ENCODE measurements at places on chromosomes 2 and 18.

- no peak for DNase-seq
These were observed 16.5 kb downstream of the SEPTIN10 start for GRCh38 chr2:109597283-109597682.

DNA sequence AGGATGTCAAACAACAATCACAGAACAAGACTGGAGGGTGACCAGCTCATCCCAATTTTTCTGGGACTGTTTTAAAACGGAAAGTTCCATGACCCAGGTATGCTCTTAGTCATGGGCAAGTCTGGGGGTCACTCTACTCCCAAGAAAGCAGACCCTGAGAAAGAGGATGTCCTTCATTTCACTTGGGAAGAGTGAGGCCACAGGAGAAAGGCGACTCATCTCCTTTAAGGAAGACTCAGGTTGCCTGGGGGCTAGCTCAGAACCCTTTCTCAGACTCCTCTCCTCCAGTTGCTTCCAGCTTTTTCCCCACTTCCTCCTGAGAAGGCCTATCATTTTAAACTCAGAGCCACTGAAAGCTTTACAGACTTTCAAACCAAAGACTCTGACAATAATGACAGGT, 9.3 kb downstream of the RNF152 start:
- no peak for DNase-seq

GRCh38 chr2:206054952-206055351, 31.0 kb downstream of the INO80D start:
- DNase-seq: no peak

GRCh38 chr2:45259547-45260160, 250.4 kb upstream of the SIX2 start:
- DNase-seq: no peak

DNA sequence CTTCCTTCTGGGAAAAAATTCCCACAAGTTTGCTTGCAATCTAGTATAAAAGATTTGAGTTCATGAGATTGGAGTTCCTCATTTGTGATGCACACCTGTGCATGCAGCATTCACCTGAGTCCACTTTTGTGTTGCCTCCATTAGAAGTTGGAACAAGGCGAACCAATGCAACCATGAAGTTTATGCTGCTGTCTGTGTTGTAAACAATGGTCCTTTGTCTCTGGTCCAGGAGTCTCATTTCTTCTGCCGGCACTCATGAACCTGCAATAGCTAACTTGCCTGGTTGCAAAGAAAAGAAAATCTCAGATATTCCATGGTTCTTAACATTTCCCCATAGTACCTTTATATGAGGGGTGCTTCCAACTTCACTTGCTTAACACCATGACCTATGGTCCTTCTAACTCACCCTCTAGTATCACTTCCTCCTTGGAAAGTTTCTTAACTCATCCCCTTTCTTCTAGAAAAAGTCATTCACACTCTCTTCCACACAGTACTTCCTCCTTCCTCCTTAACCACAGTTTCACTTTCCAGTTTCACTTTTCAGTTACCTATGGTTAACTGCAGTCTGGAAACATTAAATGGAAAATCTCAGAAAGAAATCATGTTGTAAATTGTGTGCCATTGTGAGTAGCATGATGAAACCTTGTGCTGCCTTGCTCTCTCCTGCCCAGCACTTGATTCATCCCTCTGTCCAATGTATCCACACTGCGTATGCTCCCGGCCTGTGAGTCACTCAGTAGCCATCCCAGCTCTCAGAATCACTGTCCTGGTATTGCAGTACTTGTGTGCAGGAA, 128.8 kb upstream of the TRIB2 start:
- DNase-seq: no peak

GRCh38 chr2:122255924-122256323, 500.5 kb downstream of the TSN start:
- DNase-seq: no peak

DNA sequence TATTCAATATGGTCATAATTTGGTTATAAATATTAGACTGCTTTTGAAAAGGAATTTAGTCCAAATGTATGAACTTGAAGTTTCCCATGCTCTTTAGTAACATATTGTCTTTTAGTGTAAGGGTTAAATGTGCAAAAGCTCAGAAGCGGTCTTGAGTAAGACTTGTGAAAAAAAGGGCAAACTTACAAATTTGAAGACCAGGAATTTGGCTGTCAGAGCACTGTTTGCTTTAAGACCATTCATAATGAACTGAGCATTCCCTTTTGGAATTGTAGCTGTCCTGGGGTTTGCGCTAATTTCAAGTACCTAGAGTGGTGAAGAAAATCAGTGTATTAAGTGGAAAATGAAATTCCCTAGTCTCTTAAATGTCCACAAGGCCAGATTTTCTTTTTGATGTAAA, 6.9 kb upstream of the ZEB2 start:
- no peak for DNase-seq

- peak; percentile 34 for DNase-seq
These were observed 101.4 kb downstream of the COLEC12 start for GRCh38 chr18:398935-399630.

GRCh38 chr2:75180476-75180875, 18.8 kb downstream of the TACR1 start:
- no peak for DNase-seq

DNA sequence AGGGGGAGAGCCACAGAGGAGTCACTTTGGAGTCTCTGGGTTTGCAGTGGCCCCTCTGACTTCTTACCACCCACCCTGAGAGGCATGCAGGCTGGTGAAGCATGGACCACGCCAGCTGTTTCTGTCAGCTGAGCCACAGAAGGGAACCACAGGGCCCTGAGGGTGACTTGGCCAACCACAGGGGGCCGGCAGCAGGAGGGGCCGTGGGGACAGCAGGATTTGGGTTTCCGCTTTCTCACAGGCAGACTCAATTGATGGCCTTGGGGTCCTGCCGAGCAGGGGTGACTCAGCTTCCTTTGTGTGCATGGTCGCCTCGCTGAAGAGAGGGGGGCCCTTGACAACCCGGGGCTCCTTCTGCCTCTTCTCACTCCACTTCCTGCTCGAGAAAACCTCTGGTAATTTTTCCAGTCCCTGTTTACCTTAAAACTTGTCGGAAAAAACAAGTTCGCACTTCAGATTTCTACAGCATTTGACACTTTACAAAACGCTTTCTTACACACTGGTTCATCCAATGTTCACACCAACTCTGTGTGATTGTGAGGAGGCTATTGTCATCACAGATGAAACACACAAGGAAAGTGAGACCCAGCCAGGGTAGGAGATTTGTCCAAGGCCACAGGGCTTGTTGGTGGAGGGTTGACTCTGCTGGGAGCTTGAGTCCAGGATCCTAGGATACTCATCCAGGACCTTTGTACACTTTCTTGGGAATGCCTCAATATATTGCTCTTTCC, 311.2 kb downstream of the LPIN1 start:
- no peak for DNase-seq

DNA sequence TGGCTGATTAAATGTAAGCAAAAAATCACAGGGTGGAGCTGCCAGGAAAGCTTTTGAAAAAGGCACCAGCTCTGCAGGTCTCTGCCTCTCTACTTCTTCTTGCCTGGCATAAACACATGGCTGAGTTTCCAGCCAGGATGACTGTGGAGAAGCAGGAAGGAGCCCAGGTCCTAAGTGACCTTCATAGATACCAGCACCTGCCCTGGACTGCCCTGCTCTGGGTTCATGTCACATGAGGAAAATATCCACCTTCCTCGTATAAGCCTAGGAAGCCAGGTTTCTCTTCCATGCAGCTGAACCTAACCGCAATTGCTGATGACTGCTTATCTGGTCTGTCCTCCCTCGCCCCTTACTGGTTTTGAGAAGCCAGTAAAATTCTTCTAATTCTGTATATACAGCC, 47.8 kb upstream of the CREB1 start:
- peak; percentile 25 for DNase-seq

DNA sequence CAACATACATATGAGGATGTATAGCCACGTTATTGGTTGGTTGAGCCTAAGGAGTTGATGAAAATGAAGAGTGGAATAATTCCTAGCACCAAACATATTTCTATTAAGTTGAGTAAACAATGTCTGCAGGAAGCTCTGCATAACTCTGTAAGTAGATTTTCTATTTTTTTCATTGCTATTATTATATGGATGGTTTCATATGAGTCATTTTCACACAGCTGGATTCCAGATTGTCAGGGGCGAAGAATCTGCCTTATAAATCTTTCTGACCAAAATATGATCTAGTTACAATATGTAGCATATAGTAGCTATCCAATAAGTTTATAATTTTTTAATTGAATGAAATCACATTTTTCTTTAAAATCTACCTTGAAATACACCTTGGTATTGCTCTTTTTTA, 468.0 kb upstream of the PKDCC start:
- no peak for DNase-seq

GRCh38 chr2:134173338-134174016, 80.4 kb upstream of the MGAT5 start:
- DNase-seq: no peak

GRCh38 chr2:48412443-48413250, 117.3 kb upstream of the STON1 start:
- no peak for DNase-seq

DNA sequence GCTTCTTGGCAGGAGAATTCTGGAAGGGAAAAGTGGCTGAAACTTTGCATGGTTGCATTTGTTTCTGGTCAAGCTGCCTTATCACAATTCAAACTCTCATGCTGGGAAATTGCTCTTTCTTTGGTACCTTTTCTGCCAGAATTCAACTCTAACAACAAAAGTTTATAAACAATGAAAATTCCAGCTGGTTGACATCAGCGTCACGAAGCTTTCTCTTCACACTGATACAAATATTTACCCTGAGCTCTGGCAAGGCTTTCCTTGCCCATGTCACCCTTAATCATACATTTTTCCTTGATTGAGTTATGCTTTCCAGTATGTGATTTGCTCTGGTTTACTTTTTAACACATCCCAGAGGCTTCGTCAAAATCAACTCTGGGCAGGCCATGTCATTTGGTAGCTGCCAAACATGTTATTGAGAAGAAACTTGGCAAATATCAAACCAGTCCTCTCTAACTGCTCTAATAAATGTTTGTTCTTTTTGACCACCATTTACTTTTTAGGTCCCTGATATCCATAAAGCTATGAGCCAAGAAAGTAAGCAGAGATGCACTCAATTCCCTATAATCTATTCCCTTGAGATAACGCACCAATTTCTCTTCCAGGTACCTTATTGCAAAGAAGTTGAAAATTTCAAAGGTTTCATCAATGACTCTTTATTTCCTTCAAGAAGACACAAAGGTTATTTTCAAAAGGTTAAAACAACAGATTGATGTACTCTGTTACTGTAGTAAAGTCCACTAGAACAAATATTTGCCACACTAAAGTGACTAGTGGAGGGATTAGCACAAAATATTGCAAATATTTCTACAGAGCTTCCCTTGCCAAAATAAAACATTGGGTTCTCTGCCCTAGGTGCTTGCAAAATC, 1241.1 kb upstream of the ZEB2 start:
- DNase-seq: no peak

GRCh38 chr2:60275958-60276357, 277.5 kb downstream of the BCL11A start:
- DNase-seq: no peak

DNA sequence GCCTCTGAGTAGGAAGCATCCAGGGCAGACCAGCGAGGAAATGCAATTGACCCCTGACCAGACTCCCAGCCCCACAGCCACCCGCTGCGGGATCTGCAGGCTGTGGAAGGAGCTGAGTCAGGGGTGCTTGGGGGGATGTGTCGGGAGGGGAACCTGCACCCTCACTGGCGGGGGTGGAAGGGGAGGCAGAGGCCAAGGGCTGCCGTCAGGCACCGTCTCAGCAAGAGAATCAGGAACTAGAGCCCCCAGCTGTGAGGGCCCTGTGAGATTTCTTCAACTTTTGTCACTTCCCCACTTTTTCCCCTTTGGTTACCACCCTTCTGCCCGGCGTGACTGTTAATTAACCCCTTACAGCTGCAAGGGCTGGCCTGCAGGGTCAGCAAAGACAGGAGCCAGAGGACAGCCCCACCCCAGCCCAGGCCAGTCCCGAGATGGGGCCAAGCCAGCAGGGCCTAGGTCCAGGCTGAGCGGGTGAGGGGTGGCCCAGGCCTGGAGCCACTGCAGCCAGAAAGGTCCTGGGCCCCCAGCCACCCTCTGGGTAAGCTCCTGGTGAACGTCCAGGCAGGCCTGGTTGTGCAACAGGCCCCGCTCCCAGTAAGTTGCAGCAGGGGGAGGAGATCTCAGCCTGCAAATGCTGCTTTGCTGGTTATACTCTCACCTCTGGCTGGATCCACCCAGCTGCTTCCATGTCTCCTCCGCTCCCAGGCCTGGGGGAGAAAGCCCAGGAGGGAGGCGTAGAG, 147.0 kb upstream of the ID2 start:
- DNase-seq: no peak

GRCh38 chr2:213491376-213491775, 207.1 kb downstream of the SPAG16 start:
- DNase-seq: no peak

GRCh38 chr2:36707050-36707449, 10.5 kb downstream of the VIT start:
- DNase-seq: no peak

- DNase-seq: no peak
These were observed 52.5 kb upstream of the GPR17 start for GRCh38 chr2:127593228-127594115.

GRCh38 chr18:3103576-3103975, 90.6 kb upstream of the LPIN2 start:
- DNase-seq: no peak
